ENCODE measurements at places on chromosomes 3 and 15.

DNA sequence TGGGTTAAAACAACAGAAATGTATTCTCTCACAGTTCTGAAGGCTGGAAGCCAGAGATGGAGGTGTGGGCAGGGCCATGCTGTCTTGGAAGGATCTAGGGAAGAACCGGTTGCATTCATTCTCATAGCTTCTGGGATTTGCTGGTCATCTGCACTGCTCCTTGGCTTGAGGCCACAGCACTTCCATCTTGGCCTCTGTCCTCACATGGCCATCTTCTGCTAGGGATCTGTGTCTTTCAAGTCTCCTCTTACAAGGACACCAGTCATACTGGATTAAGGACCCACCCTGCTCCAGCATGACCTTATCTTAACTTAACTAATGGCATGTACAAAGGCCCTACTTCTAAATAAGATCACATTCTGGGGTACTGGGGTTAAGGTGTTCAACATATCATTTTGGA is 47.7 kb downstream of the RPLP1 start:
- DNase-seq, result no peak

DNA sequence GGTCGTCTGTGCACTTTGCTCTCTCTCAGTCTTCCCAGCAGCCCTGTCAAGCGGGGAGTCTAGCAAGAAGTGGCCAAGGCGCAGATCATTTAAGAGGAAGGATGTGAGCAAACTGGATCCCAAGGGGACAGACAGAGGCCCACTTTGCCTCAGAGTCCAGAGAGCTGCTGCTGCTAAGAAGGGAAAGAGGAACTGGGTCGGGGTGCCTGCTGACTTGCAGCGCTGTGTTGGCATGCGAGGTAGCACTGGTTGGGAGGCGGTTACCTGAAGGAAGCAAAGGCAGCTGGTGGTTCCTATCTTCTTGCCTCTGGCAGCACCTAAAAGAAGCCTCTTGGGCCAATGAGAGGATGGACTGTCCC is 28.1 kb downstream of the SMAD3 start:
- no peak for DNase-seq

DNA sequence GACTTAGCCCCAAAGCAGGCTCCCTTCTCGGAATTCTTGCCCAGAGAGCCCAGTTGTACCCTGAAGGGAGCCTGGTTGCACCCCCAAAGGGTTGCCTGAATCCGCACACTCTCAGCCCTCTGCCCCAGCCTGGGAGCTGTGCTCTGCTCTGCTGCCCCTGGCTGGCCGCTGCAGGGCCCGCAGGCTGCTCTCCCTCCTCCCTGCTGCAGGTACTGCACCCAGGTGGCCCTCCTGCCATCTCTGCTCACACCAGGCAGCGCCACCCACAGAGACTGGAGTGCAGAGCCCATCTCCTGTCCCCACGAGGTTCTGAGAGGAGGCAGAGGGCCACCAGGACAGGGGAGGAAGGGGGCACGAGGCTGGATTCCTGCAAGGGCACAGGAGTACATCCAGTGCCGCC is 134.2 kb upstream of the NSMCE3 start:
- DNase-seq, result no peak

DNA sequence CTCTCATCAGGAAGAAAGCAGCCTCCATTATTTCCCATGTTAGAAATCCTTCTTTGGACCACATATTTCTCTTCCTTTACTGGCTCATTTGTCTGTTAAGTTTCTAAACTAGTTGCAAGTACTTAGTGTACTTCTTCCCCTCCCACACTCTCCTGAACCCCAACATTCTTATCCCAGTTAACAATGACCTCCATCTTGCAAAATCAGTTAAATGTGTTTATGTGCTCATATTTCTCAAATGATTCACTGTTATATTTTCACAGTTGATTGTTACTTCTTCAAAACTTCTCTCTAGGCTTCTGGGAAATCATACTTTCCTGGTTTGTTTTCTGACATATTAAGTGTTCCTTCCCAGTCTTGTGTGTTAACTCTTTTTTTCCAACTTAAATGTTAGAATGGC is 856.9 kb downstream of the EPHA3 start:
- no peak for DNase-seq

DNA sequence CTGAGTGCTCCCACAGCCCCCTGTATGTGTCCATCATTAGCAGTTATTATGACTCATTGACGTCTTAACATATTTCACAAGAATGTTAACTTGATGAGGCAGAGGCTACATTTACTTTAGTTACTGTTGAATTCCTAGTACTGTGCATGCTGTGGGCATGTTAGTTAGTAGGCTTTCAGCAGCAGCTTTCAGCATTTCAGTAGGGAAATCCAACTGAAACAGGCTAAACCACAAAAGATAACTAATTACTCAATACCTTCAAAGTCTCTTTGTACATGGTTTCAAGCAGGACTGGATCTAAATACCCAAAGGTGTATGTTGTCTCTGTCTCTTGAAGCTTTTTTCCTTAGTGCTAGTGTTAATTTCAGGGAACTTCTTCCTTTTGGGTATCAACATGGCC is 229.9 kb upstream of the SUCLG2 start:
- no peak for DNase-seq
